Right ventricle myocardium inferior (tissue), 1 donor: ENCODE measurements at places on chromosomes 4 and X. TPM values are rescaled to one million over a fixed set of nuclear protein-coding genes. Genes with fewer than 3 reads are reported as not detected.

The ANXA5 gene
- total RNA-seq = 136 TPM

The PLXNB3 gene
- total RNA-seq = 2.3 TPM

The POU3F4 gene
- total RNA-seq = not detected

The DMRTC1B gene
- total RNA-seq = not detected

The GLRA2 gene
- total RNA-seq = not detected

The RNF128 gene
- total RNA-seq = 0.22 TPM

The CABS1 gene
- not detected for total RNA-seq

The GYPE gene
- 0.24 TPM for total RNA-seq

The PARM1 gene
- 58.7 TPM for total RNA-seq

The MAGEB5 gene
- not detected for total RNA-seq

The SOWAHD gene
- total RNA-seq = 0.41 TPM

The AR gene
- 23.9 TPM for total RNA-seq

The ZNF157 gene
- not detected for total RNA-seq

The UGT8 gene
- not detected for total RNA-seq

The PCDH19 gene
- 0.65 TPM for total RNA-seq

The LRCH2 gene
- 1.4 TPM for total RNA-seq

The MAGEB17 gene
- total RNA-seq = not detected

The BGN gene
- total RNA-seq = 42.2 TPM

The KDR gene
- 23.2 TPM for total RNA-seq

The ART3 gene
- 136 TPM for total RNA-seq

The ACOT9 gene
- total RNA-seq = 50.1 TPM
